Activated T-helper 1 cell treated with anti-CD3 and anti-CD28 coated beads, Interleukin-2, amount 50 U/mL, for 16 hours (primary cell): ENCODE measurements at places on chromosomes 12 and 14.

DNA sequence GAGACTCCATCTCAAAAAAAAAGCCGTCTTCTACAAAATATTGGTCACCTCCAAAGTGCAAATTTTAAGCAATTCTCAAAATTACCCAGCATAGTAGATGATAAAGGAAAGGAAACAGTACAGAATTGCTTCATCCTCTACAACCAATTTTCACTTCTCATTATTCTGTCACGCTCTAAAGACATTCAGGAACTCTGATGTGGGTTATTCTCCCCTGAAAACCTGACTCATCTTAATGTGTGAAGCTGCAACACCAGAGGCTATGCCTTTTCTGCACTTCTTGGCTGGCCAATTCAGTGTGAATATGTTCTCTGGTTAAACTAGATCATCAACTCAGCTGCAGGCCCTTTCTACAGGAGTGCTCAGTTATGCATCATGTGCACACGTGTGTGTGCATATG is 11.0 kb downstream of the PTGER2 start:
- DNase-seq: no peak

DNA sequence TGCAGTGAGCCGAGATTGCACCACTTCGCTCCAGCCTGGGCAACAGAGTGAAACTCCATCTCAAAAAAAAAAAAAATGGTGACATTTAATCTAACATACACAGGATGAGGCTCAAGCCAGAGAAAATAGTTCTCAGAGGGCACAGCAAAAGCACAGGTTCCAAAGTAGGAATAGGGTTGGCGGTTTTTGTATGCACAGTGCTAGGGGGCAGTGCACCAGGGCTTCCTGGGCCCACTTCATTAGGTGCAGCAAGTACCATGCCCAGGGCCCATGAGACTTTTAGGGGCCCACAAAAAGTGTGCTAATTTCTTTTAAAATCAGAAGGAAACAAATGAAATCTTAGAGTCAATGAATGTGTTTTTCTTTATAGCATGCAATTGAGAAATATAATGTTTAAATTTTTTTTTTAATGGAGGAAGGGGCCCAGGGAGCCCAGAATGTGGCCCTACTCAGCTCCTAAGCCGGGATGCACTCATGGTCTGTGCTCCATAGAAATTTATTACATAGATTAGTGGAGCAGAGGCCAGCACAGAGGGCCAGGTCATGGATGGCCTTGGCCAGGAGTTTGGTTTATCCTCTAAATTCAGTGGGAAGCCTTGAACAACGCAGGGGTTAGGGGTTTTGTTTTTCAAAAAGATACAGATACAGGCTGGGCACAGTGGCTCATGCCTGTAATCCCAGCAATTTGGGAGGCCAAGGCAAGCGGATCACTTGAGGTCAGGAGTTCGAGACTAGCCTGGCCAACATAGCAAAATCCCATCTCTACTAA is 2.3 kb downstream of the AK7 start:
- DNase-seq: no peak

GRCh38 chr12:22733756-22734155 is 108.8 kb downstream of the ETNK1 start:
- no peak for DNase-seq

GRCh38 chr14:29643433-29644211 is 284.0 kb downstream of the PRKD1 start:
- DNase-seq: no peak

DNA sequence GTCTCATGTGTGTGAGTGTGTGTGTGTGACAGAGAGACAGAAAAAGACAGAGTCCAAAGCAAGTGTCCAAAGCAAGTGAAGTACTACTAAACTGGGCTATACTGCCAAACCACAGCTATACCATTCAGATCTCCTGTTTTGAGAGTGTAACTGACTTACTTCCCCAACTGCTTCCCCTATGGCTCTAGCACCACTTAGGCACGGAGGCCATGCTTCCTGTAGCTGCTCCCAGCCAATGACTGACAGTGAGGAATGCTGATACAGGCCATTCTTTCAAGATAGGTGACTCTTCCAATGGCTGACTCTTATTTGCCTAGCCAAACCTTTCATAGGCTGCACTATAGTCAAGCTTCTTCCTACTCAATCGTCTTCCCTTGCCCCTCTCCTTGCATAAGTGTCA is 393.2 kb downstream of the BCAT1 start:
- DNase-seq: no peak

DNA sequence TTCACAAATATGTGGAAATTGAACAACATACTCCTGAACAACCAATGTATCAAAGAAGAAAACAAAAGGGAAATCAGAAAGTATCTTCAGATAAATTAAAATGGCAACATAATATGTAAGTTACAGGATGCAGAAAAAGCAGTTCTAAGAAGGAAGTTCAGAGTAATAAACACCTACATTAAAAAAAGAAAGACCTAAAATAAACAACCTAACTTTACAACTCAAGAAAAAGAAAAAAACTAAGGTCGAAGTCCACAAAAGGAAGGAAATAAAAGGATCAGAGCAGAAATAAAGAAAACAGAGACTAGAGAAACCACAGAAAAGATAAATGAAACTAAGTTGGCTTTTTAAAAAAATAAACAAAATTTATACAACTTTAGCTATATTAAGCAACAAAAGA is 59.2 kb downstream of the EGLN3 start:
- DNase-seq: no peak

GRCh38 chr14:31414190-31414833 is 6.0 kb downstream of the HEATR5A start:
- DNase-seq: no peak

DNA sequence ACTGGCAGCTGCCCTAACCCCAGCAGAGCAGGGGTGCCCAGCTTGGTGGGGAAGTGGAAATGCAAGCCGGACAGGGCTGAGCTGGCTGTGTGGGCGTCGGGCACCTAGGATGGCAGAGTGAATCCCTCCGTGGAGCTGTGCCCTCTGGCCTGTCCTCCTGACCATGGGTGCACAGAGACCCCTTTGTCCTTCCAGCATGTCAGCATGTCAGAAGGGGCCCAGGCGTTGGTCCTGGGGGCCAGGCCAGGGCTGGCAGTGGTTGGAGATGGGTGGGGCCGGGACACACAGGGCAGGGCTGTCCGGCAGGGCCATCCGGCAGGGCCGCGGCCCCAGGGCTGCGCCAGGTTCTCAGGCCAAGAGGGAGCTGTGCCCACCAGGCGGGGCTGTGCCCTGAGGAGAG is 8.8 kb upstream of the TEX22 start:
- DNase-seq: no peak

GRCh38 chr12:125129179-125129571 is 63.9 kb downstream of the AACS start:
- DNase-seq: no peak

GRCh38 chr12:121093487-121093891 is 39.2 kb upstream of the P2RX7 start:
- DNase-seq: no peak

- DNase-seq: no peak
These were observed 1715.0 kb upstream of the FLRT2 start for GRCh38 chr14:83814896-83815295.

- DNase-seq: peak; percentile 88
These were observed 12.4 kb downstream of the FAM181A start for GRCh38 chr14:93939304-93940229.

DNA sequence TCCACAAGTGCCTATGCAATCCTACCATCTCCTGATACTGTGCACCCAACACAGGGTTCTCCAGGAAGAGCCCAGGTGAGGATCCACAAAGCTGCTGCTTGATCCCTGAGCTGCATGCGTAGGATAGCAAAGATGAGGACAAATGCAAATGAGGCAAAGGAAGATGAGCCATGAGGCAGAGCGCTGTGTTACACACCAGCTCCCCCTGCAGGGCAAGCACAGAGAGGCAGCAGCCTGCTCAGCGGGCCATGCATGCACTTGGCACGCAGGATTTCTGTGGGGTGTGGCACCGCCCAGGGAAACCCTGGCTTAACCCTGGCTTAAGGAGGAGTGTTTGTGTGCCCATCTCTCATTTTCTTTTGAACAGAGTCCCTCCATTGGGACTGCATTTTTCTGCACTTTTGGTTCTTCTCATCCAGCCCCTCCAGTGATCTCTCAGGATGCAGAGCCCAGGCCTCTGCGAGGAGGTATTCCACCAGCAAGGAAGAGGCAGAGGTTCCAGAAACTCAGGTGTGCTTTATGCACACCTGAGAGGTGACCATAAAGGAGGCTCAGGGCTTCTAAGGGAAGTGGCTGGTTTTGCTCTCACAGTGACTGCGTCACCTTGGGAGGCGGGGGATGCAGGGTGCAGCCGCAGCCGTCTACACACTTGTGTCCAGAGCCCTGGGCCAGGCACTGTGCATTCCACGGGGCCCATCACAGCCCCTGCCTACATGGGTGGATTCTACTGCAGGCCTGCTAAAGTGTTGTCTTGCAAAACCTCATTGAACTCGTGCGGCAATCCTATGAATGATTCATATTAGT is 973.3 kb upstream of the TMEM132C start:
- DNase-seq: no peak

DNA sequence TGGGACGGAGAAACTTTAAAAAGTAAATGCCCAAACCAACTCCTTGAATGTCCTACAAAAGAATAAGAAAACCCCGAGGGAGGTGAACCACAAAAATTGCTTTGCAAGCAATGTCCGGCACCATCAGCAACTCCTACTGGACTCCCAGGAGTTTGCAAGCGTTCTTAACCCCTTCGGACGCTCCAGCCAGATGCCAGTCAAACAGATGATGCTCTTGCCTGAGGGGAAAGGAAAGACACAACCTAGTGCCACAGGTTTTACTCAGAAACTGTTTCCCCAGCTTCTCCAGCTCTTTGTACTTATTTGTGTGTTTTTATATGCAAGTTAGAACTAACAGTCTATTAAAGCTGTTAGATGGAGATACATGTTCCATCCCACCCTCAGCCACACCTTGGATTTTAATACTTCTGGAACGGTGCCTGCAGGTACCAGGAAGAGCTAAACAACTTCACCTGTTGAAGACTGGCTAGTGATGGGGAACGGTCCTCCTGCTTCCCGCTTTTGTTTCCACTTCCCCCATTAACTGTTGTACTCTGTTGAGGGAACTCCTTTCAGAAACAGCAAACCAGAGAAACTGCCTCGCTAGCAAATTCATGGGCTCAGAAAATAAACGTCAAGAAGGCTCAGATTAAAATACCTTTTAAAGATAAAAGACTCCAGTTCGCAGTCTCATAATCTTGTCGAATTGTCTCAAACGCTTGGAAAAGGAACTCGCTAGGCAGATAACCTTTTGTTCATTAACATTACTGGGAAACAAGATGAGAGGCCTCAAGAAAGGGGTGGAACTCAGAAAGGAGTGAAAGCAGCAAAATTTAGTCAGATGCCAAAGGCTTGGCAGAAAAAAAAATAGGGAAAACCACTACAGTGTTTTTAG is 1.1 kb upstream of the FERMT2 start:
- no peak for DNase-seq

DNA sequence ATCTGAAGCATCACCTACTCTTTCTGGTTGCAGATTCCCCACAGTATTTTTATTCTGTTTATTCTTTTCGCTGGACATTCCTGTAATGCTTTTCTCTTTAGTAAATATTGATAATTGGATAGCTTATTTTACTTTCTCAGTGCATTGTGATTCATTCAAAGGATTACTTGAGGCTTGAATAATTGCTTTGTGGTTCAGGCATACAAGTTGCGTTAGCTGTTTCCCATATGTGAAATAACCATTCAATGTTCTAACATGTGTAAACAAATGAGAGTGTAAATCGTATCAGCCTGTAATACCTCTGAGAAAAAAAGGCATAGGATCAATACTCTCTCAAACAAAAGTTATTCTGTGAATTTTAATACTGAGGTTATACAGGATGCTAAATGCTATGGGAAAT is 1004.2 kb upstream of the SEL1L start:
- DNase-seq: no peak

GRCh38 chr12:40063414-40063813 is 42.5 kb downstream of the SLC2A13 start:
- no peak for DNase-seq

DNA sequence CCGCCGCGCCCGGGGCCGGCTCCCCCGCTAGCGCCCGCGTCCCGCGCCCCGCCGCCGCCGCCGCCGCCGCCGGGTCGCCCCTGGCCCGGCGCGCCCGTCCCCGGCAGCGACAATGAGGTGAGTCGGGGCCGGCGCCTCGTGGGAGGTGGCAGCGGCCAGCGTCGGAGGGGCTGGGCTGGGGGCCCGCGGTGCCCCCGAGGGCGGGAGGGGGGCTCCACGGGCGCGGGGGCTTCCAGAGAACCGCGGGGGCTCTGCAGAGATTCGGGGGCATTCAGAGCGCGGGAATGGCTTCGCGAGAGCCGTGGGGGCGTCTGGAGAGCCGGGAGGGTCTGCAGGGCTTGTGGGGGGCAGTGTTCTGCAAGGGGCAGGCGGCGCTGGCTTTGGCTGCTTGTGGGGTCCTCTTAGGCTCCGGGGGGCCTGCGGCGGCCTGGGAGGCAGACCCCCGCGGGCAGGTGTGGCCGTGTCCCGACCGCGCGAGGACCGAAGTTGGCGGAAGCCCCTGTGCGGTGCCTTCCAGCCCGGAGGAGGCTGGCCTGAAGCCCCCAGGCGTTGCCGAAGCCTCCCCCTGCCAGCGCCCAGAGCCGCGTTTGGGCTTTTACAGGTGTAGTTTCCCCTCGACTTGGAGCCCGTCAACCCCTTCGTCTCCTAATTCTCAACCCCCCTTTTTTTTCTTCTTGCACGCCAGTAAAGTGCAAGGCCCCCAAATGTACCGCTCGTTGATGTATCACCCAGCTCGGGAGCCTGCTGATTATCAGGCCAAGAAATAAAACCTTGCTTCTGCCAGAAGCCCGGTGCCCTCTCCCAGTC is 93.1 kb upstream of the EVL start:
- DNase-seq: no peak

DNA sequence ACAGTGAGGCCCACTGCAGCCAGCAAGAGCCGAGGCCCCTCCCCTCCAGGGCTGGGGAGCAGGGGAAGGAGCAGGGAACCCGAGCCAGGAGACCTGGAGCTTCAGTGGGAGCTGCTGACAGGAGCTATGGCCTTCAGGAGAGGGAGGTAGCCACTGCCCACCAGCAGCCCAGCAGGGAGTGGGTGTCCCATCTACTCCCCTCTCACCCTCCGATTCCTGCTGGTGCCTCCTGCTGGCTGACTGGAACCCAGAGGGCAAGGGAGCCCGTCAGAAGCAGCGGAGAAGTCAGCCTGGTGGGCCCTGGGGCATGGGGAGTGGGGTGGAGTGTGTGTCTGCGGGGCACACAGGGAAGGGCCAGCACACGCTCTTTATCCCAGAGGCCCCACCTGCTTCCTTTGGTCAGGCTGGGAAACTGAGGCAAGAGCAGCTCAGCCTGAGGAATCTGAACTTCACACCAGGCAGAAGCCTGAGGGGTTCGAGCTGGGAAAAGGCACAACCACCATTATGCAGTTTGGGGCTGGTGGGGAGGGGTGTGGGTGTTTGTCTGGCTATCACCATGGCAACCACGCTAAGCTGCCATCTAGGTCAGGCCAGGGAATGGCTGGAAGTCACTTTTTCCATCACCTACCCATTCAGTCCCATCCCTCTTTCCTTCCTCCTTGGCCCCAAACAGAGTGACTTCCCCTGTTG is 36.8 kb upstream of the PLEKHG6 start:
- DNase-seq: no peak

GRCh38 chr14:32472076-32472475 is 143.0 kb downstream of the AKAP6 start:
- DNase-seq: no peak

GRCh38 chr12:81944886-81945285 is 185.7 kb upstream of the PPFIA2 start:
- DNase-seq: no peak
